ENCODE measurements at places on chromosomes 16 and 17.
A peak's percentile ranks its signal among the peaks of the same experiment; 100 is the strongest.

GRCh38 chr16:71339236-71340171, 19.0 kb upstream of the CALB2 start:
- DNase-seq = no peak

DNA sequence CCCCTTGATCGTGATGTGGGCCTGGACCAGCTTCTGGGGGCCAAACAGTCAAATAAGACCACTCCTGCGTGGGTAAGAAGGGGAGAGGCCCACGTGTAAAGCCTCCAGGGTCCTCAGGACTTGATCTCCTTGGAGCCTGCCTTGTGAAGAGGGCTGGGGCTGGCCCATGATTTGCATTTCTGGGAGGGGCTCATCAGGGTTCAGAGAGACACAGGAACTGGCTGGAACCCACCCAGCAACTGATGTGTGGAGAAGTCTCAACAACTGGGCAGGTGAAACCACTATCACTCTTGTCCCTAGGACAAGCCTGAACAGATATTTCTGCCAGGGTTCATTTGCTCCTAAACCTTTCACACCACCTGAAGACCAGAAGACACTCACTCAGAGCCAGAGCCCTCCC, 214.7 kb downstream of the ZNF423 start:
- no peak for DNase-seq

DNA sequence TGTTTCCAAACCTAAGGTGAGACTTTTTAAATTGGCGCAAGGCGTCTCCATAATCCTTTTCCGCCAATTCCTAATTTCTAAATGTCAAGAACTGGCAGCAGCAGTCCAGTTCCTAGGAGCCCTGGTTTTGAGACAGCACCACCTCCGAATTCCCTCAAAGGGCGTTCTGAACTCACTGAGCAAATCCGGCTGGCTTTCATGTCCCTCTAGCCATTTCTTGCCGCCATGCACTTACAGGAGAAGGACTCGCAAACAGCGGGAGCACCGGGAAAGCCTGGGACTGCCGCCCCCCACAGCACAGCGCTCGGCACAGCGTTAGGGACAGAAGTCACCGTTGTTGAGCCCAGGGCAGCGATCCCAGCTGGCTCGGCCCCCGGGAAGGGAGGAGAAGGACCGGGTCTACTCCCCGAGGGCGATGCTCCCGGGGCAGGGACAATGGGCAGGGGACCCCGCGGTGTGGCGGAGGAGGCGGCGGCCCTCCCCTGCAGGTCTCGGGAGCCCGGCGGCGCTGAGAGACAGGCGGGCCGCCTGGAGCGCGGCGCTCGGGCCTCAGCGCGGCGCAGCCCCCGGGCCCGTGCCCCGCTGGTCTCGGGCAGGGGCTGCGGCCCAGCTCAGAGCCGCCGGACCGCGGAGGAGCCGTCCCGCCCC, 545 bp downstream of the ARHGAP17 start:
- DNase-seq = no peak

DNA sequence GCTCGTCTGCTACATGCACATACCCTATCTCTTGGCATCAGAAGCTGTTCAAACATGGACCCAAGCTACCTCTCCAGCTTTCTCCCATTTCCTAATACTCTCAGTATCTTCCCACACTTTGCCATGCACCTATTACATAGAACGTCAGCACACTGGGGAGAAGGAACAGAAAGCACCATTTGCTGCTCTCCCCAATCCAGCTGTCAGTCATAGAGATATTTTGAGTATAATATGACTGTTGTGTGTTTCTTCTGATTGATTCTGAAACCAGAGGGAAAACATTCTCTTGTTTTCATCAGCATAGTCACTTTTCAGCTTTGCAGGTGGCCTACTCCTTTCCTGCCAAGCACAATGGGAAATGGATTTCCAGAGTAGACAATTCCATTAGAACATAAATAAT, 107.1 kb downstream of the ADAMTS18 start:
- DNase-seq = no peak

DNA sequence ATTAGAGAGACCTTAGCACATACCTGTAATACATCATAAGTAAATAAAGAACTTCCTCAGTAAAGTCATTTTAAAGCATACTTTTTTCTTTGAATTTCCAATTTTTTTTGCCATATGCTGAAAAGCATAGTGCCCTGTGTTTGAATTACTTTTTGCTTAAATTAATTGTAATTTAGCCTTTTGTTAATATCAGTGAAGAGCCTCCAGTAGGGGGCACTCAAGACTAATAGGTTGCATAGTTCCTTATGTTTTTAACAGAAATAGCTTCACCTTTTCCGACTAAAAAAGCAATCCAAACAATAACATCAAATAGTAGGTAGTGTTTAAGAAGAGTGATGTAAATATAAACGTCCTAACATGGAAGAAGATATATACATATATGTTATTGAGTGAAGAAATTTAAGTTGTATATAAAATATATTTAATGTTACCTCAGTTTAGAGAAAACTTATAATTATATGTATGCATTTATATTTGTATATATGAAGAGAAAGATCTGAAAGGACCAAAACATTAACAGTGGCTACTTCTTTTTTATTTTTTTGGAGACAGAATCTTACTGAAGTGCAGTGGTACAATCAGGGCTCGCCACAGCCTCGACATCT, 18.6 kb downstream of the RAD51C start:
- DNase-seq = no peak

DNA sequence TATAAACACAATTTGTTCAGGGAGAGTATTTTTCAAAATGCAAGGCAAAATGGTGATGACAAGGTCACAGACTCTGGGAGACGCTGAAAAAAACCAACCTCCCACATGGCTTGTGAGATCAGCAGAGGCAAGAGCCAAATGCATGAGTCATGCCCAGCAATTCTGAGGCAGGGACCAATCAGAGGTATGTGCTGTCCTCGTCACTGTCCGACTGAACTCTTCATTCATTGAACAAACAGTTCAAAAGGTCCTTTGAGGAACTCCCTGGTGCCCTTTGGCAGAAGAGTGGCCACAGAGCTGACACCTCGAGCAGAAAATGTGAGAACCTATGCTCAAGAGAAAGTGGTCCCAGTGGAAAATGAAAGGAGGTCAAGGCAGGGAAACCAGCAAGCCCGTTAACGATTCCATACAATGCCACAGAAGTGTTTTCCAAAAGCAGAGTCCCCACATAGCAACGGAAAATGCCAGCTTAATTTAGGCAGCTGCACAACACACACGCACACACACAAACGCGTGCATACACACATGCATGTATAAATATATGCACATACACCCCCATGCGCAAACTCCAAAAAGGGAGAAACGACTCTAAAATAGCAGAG, 50.9 kb downstream of the CDH11 start:
- DNase-seq = no peak

- peak; percentile 78 for DNase-seq
Measured at GRCh38 chr17:40560592-40561293, 4.5 kb downstream of the CCR7 start.

GRCh38 chr17:61470530-61471136, 18.4 kb downstream of the TBX4 start:
- no peak for DNase-seq
